H9 (cell line): ENCODE measurements at places on chromosomes 16 and 17.
A peak's percentile ranks its signal among the peaks of the same experiment; 100 is the strongest.

DNA sequence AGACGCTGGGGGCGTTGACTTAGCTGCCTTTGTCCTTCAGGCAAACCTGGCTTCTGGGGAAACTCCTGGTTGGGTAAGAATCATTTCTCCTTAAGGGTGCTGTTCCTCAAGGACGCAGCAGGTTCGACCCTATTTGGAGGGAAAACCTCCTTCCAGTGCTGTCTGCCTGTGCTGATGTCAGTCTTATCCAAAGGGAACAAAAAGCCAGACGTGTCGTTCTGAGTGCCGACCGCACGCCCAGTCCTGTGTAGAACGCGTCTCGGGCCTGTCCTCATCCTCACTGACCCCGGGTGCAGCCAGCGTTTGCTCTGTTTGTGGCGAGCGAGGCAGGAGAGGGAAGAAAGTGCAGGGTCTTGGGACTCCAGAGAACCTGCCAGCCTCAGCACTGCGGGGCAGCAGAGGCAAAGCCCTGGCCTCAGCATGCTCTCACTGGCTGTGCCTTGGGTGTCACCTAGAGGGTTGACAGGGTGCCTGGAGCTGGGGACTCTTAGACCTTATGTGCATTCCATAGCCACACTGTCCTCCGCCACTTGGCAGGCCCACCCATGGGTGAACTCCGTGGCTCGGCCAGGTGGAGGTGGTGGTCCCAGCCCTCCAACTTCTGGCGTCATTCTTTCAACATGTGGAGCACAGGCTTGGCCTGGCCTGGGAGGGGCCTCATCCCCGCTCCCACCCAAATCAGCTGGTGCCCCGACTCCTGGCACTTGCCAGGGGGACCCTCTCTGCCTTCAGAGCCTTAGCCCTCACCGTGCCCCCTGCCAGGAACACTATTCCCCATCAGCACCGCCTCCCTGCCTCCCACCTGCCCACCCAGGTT, 6.0 kb downstream of the SNN start:
- H3K36me3 ChIP-seq: peaks cover 42% of the 10 kb centered on the region
- H3K27ac ChIP-seq: no peak overlapping the region
- no peaks in the 10 kb centered on the region; the same call in 1 of the 2 replicates for H3K4me1 ChIP-seq
- no peak overlapping the region for H3K4me3 ChIP-seq
- no peaks in the 10 kb centered on the region for H3K27me3 ChIP-seq

- no peaks in the 10 kb centered on the region for H3K36me3 ChIP-seq
- no peaks in the 10 kb centered on the region for H3K27me3 ChIP-seq
- peak; percentile 59 for DNase-seq
- no peaks in the 10 kb centered on the region; the same call in 1 of the 2 replicates for H3K4me1 ChIP-seq
- H3K27ac ChIP-seq: no peak overlapping the region
These were observed 16.2 kb downstream of the SOCS3 start for GRCh38 chr17:78343543-78344201.

DNA sequence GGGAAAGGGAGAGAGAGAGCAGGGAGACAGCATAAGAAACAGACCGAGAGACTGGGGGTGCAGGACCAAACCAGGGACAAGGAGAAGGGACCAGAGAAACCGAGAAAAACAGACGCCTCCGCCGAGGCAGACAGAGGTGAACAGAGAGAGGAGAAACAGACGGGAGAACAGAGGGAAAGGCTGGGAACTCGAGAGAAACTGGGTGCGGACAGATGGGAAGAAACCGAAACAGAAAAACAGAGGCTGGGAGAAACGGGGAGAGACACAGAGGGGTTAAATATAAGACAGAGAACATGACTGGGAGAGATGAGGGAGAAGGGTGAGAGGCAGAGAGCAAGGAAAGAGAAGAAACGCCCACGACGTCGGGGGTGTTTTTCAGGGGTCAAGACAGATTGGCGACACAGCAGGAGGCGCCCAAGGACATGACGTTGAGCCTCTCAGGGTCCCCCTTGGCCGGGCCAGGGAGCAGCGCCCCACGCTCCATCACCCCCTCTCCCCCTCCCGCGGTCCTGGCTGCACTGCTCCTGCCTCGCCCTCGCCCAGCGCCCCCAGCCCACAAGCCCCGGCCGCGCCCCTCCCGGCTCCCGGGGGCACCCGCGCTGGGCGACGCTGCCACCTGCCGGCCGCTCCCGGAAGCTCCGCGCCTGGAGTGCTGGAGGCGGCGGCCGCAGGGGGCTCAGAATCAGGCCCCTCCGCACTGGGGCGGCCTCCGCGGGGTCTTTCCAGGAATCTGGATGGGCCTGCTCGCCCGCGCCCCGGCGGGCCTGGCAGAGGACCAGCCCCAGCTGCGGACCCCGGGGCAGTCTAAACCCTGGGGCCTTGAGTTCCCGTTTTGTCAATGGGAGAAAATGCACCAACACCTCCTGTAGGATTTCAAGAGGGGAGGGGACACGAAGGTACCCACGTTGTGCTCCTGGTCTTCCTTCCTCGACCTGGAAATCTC, 1.3 kb upstream of the TMEM92 start:
- H3K4me1 ChIP-seq: peaks cover 16% of the 10 kb centered on the region; the same call in 1 of the 2 replicates
- no peak overlapping the region for H3K27ac ChIP-seq
- H3K4me3 ChIP-seq: peak overlapping the region; percentile 74
- H3K27me3 ChIP-seq: peaks cover 4% of the 10 kb centered on the region; the same call in 1 of the 2 replicates
- peak; percentile 85 for DNase-seq

DNA sequence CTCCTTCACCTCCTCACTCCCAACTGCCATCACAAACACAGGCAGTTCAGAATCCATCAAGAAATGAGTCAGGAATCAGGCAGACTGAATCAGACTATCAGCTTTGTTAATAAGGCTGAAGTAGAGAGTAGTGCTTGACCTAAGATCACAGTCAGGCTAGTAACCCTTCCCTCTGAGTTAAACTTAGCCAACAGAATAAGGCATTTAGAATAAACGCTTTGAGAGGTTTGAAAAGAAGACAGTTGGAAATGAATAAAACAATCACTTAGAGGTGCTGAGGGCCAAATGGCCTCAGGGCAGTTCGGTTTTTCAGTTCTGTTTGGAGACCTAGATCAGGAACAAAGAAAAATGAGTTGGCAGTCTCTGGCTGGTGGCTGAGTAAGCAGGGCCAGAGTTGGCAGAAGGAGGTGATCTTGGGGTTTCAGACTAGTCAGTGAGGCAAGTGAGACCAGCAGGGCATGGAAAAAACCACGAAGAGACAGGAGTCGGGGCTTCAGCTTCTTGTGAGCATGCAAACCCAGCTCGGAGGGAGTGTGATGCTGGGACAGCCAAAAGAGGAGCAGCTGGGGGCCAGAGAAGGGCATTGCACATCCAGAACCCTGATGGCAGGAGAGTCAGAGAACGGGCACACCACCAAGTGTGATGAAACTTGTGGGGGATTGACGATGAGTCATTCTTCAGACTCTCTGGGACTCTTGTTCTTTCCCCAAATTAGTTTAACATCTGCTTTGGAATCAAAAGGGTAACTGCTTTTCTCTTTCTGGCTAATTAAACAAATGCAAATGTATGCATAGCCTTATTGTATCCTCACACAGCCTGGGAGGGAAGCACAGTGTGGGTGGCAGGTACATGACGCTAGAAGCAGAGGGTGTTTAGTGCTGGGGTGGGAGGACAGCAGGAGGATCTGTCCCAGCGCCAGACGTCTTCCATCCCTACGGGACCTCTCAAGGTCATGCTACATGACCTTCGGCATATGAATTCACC, 54.8 kb downstream of the SPECC1 start:
- H3K27ac ChIP-seq: peak overlapping the region; percentile 41
- no peaks in the 10 kb centered on the region for H3K36me3 ChIP-seq
- DNase-seq: peak; percentile 55
- H3K27me3 ChIP-seq: no peaks in the 10 kb centered on the region
- peaks cover 8% of the 10 kb centered on the region; the same call in 1 of the 2 replicates for H3K4me1 ChIP-seq

DNA sequence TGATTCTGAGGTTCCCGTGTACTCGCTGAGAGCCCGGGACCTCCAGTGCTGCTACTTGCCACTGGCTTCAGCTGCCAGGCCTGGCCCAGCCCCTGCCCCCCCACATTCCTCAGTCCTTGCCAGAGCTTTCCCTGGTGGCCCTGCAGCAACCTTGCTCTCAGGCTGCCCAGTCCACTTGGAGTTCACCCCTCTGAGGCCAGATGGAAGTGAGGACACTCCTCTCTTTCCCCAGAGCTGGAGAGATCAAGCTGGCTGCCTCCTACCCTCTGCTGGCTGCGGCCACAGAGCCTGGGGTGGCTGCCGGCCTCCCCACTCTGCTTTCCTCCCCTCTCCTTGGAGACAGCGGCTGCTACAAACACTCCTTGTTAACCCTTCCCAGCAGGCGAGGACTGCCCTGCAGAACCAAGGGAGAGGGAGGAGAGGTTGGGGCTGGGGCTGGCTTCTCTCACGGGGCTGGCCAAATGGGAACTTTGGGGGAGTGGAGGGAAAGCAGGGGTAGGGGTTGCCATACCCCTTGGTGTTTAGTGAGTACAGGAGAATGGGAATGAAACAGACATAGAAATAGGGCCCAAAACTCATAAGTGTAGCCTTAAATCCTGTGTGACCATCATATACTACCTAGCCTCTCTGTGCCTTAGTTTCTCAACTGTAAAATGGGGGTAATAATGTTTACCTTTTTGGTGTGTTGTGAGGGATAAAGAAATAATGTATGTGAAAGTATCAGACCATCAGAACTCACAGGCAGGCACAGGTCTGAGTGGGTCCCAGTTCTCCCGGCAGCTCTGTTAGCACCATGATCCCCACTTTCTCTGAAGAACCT, at the start of gene GAS2L2:
Gene GAS2L2, minus strand, starts transcription at position 295 of the 820 bp plus-strand sequence. CDS start 389 bp downstream, outside the sequence.
- no peak within 1 kb of the TSS for H3K4me3 ChIP-seq
- H3K36me3 ChIP-seq: no peaks in the 10 kb centered on the region
- no peak for DNase-seq
- no peaks in the 10 kb centered on the region for H3K4me1 ChIP-seq

DNA sequence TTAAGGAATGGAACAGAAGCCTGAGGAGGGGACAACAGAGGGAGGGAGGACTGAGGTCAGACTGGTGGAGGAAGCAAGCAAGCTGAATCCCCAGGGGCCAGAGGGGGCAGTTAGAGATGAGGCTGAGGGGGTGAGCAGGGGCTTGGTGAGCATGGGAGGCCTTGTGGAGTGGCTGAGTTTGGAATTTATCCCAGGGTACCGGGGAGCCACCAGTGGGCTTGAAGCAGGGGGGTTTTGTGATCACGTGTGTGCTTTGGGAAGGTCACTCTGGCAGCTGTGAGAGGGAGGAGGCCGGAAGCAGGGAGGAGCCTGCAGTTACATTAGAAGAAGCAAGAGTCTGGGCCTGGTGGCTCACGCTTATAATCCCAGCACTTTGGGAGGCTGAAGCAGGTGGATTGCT, 9.8 kb upstream of the CTCF start:
- no peaks in the 10 kb centered on the region; the same call in 2 of the 3 replicates for H3K36me3 ChIP-seq
- H3K4me3 ChIP-seq: no peak overlapping the region
- no peak for DNase-seq
- no peaks in the 10 kb centered on the region for H3K27me3 ChIP-seq
- no peak overlapping the region for H3K27ac ChIP-seq

DNA sequence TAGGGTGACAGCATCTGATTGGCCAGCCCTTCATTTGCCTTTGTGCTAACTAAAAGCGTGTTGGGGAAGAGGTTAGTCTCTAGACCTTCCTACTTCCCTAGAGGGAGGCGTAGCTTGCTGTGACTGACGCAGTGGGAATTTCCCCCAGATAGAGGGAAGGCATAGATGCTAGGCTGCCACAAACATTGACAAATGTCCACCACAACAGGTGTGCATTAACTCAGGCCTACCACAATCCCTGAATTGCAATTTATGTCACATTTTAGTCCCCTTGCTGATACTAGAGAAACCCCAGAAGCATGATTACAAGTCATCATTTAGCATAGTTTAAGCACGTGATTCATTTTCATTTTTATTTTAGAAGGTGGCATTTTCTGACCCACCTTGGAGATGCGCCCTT, 76.3 kb upstream of the WSB1 start:
- H3K27ac ChIP-seq: no peak overlapping the region
- no peak overlapping the region for H3K4me3 ChIP-seq
- DNase-seq: no peak
- H3K4me1 ChIP-seq: no peaks in the 10 kb centered on the region
